Activated CD8-positive, alpha-beta T cell treated with anti-CD3 and anti-CD28 coated beads for 36 hours (primary cell): ENCODE measurements at places on chromosomes 12 and 14. TPM values are rescaled to one million over a fixed set of nuclear protein-coding genes. Genes with fewer than 3 reads are reported as not detected.

The KIF26A gene
- total RNA-seq = 0.59 TPM

The NAV3 gene
- not detected for total RNA-seq

The EPS8 gene
- total RNA-seq = 2.3 TPM

The HOXC5 gene
- not detected for total RNA-seq

The BEGAIN gene
- 5.5 TPM for total RNA-seq

The FSCB gene
- total RNA-seq = not detected

The P2RX2 gene
- not detected for total RNA-seq

The NUAK1 gene
- not detected for total RNA-seq

The TSPAN31 gene
- total RNA-seq = 7.5 TPM

GRCh38 chr14:59638885-59639284 lies 62.3 kb upstream of the CCDC175 start:
- DNase-seq = no peak

DNA sequence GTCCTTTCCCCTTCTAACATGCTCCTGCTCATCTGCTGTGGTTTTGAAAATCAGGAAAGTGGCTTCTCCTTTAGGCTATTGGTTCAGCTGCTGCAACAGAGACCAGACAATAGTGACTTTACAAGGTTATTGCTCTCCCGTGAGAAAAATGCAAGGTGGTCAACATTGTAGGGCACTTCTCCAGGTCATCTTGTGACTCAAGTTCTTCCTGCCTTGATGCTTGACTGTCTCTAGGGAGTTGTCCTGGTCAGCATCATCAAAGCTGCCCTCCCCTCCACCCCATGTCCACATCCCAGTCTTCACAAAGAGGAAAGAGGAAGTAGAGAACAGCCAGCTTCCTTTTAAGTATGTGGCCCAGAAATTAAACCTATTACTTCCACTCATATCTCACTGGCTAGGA lies 3.9 kb upstream of the TMEM63C start:
- no peak for DNase-seq

DNA sequence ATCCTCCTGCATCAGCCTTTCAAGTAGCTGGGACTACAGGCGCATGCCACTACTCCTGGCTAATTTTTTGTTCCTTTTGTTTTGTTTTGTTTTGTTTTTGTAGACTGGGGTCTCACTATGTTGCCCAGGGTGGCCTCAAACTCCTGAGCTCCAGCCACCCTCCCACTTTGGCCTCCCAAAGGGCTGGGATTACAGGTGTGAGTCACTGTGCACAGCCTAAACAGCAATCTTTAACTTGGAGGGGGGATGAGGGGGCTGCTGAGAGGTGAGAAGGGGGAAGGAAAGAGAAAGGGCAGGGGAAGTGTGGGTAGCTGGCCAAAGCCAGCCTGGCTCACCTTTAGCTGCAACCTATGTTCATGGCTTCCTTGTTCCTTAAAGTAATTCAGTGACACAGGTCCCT lies 77.4 kb downstream of the KDM2B start:
- DNase-seq = no peak

- DNase-seq = no peak
Measured at GRCh38 chr14:95398630-95399547, 79.2 kb upstream of the CLMN start.

DNA sequence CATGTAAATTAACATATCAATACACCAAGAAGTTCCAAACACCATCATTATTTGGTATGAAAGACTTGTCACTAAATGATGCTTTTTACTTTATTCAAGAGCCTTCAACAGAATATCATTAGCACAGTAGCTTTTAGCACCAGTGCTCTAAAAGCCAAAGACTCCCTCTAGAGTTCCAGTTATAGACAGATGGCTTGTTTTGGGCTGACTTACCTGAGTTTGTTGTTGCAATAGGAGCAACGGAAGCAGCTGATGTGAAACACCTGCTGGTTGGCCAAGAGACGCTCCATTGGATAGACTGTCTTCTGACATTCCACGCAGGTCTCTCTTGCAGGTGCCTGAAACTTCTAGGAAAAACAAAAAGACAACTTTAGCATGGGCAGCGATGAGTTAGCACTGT lies 14.5 kb upstream of the CERS5 start:
- DNase-seq = no peak

- DNase-seq = no peak
Measured at GRCh38 chr14:104194016-104194415, 55.6 kb downstream of the KIF26A start.

DNA sequence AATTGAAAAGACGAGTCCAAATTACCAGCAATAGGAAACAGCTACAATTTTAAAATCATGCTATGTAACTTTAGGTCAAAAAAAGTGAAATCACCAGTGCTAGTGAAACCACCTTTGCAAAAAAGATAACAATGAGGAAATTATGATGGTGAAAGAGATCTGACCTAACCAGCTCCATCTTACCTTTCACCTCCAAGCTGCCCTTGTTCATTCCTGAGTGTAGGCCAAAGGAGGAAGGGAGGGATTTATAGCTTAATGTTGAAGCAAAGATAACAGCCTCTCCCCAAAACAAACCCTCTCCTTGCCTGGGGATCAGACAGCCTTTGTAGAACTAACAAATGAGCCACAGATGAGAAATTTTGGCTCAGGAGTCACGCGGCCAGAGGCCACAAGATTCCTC lies 83.2 kb upstream of the EIF5 start:
- no peak for DNase-seq

DNA sequence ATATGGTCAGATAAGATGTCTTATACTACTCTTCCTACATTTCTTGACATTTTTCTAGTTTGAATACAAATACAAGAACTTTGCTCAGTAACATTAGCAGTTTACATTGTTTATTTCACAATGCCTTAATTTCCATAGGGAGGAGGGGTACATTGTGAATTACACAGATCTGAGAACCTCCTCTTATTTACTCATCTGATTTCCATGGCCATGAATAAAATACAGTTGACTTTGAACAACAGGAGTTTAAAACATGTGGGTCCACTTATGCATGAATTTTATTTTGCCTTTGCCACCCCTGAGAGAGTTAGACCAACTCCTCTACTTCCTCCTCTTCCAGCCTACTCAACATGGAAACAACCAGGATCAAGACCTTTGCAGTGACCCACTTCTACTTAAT lies 67.7 kb downstream of the MGST1 start:
- DNase-seq = no peak

GRCh38 chr12:27545665-27546064 lies 21.7 kb downstream of the PPFIBP1 start:
- no peak for DNase-seq

DNA sequence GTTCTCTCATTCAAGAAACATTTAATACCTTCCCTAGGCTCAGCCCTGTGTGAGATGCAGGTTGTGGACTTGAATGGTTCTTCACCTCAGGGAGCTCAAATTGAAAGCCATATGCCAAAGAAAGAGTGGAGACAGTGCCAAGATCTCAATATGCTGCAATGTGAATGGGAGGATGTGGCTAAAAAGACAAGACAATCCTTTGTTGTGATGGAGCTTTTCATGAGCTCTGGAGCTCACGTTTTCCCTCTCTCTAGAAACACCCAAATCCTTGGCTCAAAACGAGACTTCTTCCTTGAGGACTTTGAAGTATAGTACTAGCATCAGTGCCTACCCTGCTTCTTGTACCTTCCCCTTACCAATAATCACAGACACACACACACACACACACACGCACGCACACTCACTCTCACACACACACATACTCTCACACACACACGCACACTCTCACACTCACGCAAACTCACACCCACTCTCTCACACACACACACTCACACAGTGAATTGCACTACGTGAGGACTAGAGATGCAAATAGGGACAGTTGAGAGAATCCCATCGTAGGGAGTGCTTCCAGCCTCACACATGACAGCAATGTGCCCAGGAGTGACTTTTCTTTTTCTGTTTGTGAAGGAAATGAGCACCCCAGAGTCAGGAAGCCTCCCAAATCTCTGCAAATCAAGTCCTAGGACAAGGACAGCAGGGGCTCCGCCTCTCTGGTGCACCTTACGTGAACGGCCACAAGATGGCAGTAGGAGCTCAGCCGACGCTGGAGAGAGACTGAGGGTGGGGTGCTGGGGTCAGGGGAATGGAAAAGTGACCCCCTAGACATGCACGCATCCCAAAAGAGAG lies 231.4 kb downstream of the PCNX1 start:
- DNase-seq = peak; percentile 68

DNA sequence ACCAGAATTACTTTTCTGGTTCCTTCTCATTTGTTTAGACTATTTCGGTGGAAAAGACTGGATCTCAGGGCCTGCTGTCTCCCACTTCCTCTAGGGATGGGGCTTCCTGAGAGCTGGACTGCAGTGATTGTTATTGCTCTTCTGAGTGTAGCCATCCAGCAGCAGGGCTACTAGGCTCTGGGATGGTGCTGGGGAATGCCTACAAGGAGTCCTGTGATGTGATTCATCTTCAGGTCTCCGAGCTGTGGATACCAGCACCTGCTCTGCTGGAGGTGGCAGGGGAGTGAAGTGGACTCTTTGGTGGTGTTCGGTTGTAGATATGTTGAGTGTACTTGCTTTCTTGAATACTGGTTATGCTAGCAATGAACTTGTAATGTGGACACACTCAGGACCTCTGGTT lies 42.7 kb downstream of the AEBP2 start:
- no peak for DNase-seq

GRCh38 chr12:24705741-24706358 lies 243.1 kb downstream of the BCAT1 start:
- peak; percentile 6 for DNase-seq

- DNase-seq = no peak
Measured at GRCh38 chr14:65392296-65392695, 20.2 kb upstream of the FUT8 start.

DNA sequence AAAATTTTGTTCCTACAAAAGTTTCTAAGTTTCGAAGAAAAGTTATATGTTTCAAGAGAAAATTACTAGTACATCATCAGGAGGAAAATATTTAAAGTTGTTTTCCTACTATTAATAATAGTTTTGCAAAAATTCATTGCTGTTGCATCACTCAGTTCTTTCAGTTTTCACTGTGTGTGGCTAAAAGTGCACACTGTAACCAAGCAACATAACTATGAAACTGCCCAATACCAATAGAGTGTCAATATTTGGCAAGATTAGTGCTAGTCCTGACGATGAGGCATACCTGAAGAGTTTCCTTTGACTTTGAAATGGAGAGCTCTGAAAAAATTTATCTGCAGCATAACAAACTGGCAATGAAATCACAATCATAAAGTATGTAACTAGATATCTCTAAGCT lies 194.3 kb downstream of the CPNE8 start:
- no peak for DNase-seq

GRCh38 chr12:50581226-50582184 lies 76.7 kb downstream of the DIP2B start:
- DNase-seq = peak; percentile 21

DNA sequence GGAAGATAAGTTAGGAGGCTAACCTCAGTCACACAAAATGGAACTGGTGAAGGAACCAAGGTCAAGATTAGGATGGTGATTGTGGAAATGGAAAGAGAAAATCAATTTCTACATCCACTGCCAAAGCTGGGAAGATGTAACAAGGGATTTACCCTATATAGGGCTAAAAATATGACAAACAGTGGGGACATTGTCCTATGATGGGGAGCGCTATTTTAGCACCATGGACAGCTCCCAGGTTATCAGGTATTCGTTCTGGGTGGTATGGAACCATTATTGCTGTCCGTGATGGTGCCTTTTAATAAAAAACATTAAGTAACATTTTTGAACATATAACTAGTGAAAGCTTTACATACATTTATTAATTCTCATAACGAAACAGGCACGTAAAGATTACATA lies 124.0 kb downstream of the NDUFA12 start:
- peak; percentile 48 for DNase-seq

- DNase-seq = no peak
Measured at GRCh38 chr12:106704081-106704480, 70.4 kb upstream of the RIC8B start.

GRCh38 chr12:13957576-13957975 lies 23.8 kb downstream of the GRIN2B start:
- no peak for DNase-seq

- DNase-seq = no peak
Measured at GRCh38 chr14:85625925-85626585, 96.1 kb downstream of the FLRT2 start.

GRCh38 chr12:58920961-58921861 lies 907 bp upstream of the LRIG3 start:
- DNase-seq = peak; percentile 5

DNA sequence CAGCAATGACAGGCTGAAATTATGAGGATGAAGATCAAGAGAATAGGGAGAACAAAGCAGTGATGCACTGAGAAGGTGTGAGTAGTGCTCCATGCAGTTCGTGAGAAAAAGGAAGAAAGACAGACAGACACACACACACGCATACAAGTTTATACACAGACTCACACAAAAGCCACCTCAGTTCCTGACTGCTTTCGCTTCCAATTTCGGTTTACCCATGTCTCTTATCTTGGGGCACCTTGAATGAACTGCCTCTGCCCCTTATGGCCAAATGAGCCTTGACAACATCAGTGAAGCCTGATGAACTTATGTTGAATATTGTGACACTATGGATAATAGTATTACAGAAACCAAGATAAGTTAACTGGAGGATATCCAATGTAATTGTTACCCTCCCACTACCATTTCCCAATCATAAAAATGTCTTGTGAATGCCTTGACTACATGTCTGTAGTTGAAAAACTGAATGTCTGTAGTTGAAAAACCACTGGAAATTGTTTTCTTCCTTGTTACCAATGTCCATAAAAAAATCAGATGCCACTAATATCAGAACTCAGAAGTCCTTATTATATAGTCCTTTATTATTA lies 380.4 kb upstream of the DDHD1 start:
- no peak for DNase-seq

- DNase-seq = no peak
Measured at GRCh38 chr14:99573000-99573330, 31.0 kb downstream of the CCDC85C start.

GRCh38 chr12:12749433-12749832 lies 32.3 kb downstream of the CDKN1B start:
- no peak for DNase-seq

- DNase-seq = no peak
Measured at GRCh38 chr14:38212111-38212510, 4.4 kb downstream of the SSTR1 start.

DNA sequence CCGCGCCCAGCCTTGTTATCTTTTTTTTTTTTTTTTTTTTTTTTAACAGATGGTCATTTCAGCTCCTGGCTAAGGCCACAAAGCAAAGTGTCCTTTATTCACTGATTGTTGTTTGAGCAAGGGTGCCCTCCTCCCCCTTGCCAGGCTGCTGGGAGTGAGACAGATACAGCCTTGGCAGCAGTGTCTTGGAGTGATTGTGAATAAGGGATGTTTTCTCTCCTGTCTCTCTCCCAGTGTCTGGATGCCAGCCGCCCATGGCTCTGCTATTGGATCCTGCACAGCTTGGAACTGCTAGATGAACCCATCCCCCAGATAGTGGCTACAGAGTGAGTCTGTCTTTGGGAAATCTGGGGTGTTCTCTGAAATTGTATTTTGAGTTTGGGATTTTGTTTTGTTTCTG lies 28.7 kb downstream of the FNTB start:
- no peak for DNase-seq

GRCh38 chr12:124395986-124396385 lies 101.1 kb downstream of the RFLNA start:
- no peak for DNase-seq

- DNase-seq = no peak
Measured at GRCh38 chr12:96335270-96335669, 65.0 kb downstream of the CDK17 start.
